ENCODE measurements at places on chromosomes 7 and 10.

DNA sequence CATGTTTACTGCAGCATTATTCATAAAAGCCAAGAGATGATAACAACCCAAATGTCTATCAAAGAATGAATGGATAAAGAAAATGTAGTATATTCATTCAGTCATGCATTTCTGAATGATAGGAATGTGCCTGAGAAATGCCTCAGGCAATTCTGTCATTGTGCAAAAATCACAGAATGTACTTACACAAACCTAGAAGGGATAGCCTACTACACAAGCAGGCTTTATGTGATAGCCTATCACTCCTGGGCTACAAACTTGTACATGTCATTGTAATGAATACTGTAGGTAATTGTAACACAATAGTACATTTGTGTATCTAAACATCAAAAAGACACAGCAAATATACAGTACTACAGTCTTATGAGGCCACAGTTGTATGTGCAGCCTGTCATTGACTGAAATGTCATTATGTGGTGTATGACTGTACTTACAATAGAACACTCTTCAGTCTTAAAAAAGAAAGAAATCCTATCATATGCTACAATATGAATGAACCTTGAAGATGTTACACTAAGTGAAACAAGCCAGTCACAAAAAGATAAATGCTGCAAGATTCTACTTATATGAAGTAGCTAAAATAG, 141.8 kb upstream of the GPR22 start:
- ATAC-seq, result no peak

- ATAC-seq, result peak; percentile 88
Measured at GRCh38 chr10:102660888-102661657, 16.8 kb downstream of the TRIM8 start.

GRCh38 chr10:92239151-92239599, 51.7 kb downstream of the CPEB3 start:
- ATAC-seq, result no peak

DNA sequence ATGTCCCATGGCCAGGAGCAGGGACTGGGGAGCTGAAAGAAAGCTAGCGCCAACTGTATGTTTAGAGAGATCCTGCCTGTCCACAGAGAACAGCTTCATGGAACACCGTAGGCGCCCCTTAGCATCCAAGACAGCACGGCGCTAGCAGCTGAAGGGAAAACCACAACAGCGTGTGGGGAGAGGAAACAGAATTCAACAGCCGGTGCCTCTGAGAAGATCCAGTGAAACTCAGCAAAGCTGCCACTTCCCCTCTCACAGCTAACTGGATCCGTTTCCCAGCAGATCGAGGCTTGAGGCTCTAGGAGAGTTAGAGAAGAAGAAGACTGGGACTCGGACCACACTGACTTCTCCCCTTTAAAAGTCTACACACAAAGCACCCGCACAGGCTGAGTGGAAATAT, 145.0 kb downstream of the MAD1L1 start:
- no peak for ATAC-seq

GRCh38 chr7:21972397-21972784, 26.7 kb upstream of the CDCA7L start:
- ATAC-seq, result no peak

DNA sequence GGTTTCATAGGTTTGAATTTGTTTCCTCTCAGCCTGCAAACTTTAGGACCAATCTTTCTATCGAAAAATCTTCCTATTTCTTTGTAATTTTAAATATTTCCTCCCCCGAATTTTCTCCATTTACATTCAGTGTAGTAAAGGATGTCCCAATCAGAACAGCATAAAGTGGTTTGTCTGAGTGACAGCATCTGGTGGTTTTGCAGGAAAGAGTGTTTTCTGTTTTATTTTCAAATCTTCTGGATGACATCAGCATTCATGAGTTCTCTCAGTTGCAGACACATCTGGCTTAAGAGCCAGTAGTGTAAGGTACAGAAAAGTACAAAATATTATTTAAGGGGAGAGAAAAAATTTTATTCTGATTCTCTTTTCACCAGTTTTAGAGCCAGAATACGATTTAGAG, 634.8 kb downstream of the PHTF2 start:
- ATAC-seq, result no peak

GRCh38 chr10:71516890-71517289, 120.2 kb downstream of the CDH23 start:
- ATAC-seq, result no peak

- ATAC-seq, result no peak
Measured at GRCh38 chr7:77258593-77258992, 59.0 kb upstream of the FGL2 start.

- ATAC-seq, result no peak
Measured at GRCh38 chr10:126474031-126474430, 85.8 kb upstream of the ADAM12 start.
